ENCODE measurements at places on chromosomes 12 and 14.

- no peak for DNase-seq
Measured at GRCh38 chr14:101102875-101103274, 199.4 kb upstream of the RTL1 start.

GRCh38 chr12:127455347-127456265 lies 811.4 kb upstream of the TMEM132C start:
- no peak for DNase-seq

- no peak for DNase-seq
Measured at GRCh38 chr12:25051656-25052195, 102.8 kb upstream of the BCAT1 start.

DNA sequence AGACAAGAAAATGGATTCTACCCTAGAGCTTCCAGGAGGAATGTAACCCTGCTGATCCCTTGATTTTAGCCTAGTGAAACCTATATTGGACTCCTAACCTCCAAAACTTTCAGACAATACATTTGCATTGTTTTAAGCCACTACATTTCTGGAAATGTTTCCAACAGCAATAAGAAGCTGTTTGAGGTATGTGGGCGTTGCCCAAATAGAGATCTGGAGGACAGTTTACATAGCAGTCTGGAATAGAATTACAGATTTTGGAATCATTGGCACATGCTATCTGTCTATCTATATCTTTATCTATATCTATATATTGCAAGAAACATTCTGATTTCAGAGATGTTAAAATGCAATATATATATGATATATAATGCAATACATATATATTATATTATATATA lies 42.4 kb upstream of the EGLN3 start:
- no peak for DNase-seq

DNA sequence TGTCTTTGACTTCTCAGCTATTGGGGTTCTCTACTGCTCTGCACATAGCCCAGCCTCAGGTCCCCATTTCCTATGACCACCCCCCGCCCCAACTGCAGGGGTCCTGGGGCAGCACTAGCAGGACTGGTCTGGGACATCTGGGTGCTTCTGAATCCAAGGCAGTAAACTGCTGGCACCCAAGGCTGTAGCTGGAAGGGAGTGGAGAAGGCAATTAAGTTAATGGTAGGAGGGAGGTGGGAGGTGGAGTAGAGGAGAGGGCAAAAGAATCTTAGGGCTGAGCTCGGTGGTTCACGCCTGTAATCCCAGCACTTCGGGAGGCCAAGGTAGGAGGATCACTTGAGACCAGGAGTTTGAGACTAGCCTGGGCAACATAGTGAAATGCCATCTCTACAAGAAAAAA lies 11.5 kb downstream of the PLEK2 start:
- no peak for DNase-seq

DNA sequence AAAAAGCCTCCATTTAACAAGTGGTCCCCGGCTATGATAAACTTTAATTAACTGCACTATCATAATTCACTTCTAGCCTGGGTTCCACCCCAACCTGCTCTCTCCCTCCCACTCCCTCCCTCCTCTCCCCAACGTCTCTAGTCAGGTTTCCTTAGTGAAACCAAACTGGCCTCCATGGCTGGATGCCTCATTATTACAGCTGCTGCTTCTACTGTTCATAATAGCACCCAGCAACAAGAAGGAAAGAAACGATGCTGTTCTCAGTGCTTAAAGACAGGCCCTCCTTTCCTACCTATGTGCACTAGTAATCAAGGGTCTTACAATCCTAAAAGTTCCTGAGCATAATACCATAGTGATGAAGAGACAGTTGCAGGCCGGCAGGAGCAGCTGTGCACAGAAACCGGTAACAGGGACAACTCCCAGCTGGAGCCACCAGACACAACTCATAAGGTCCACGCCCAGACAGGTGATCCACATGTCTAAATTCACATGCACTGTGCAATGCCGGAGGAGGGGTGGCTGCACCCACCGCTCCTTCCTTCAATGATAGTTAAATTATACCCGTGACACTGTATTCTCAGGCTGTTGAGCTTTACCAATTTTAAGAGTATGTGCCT lies 6.2 kb downstream of the IRF2BPL start:
- DNase-seq = peak; percentile 61

GRCh38 chr12:55829967-55830600 lies 697 bp upstream of the DNAJC14 start:
- no peak for DNase-seq

DNA sequence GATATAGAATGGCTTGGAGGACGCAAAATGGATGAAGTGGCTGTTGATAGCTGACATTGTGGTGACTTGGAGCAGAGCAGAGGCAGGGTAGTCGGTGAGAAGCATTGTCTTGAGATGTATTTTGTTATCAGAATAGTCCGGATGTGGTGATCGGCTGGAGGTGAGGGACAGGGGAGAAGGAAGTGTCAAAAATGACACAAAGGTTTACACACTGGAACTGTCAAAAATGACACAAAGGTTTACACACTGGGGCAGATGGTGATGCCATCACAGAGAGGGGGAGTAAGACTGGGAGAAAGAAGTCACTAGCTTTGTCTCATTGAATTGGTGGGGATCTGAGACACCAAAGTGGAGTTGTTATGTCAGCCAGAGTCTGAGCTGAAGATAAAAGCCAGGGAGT lies 30.1 kb downstream of the CDKL1 start:
- DNase-seq = no peak

DNA sequence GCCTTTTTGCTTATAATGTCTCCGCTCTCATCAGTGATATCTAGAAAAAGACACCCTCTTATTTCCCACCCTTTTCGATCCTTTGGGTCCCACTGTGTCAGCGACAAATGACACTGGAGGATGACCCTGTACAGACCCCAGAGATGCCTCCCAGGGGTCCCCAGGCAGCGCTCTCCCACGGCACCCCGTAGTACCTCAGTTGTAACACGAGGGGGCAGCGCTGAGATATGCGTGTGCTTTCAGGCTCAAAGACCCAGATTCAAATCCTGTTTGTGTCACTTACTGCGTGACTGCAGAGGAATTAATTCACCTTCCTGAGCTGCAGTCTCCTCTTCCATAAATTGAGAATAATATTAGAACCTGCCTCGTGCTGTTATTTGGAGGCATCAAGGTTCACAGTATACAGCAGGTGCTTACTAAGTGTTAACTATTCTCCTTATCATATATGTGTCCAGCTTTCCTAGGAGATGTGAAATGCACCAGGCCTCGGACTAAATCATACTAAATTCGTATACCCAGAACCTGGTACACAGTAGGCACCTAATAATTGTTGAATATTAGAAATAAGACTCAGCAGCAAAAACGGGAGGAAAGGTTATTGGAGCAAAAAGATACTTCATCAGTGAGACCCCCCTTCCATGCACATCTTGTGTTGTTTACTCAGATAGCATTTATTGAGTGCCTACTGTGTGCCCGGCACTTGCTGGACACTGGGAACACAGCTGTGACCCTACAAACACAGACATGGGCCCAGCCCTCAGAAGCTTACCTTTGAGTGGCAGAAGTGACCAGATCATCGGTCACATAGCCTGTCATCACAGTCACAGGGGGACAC lies 99.9 kb downstream of the PHETA1 start:
- DNase-seq = no peak

Data from NCI-H1417 treated with DMSO at 0.1 percent for 48 hours (cell line).